Upper lobe of right lung (tissue), 1 donor: ENCODE measurements at places on chromosomes 1 and 21.

DNA sequence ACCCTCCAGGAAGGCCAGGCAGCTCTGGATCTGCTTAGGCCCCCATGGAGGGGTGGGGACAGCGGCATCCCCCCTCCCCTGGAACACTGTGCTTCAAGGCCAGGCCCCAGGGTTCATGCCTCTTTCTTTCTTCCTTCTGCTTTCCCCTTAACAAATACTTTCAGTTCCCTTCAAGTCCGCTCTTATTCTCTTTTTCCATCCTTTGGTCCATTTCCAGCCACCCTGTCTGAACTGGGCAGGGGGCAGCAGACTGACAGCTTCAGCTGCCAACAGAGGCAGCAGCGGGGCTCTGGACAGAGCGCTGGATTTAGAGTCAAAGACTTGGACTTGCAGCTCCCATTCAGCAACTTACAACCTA is 1.1 kb upstream of the CD244 start:
- no peaks in the 10 kb centered on the region for H3K27me3 ChIP-seq
- no peak overlapping the region for H3K27ac ChIP-seq
- no peak for DNase-seq

DNA sequence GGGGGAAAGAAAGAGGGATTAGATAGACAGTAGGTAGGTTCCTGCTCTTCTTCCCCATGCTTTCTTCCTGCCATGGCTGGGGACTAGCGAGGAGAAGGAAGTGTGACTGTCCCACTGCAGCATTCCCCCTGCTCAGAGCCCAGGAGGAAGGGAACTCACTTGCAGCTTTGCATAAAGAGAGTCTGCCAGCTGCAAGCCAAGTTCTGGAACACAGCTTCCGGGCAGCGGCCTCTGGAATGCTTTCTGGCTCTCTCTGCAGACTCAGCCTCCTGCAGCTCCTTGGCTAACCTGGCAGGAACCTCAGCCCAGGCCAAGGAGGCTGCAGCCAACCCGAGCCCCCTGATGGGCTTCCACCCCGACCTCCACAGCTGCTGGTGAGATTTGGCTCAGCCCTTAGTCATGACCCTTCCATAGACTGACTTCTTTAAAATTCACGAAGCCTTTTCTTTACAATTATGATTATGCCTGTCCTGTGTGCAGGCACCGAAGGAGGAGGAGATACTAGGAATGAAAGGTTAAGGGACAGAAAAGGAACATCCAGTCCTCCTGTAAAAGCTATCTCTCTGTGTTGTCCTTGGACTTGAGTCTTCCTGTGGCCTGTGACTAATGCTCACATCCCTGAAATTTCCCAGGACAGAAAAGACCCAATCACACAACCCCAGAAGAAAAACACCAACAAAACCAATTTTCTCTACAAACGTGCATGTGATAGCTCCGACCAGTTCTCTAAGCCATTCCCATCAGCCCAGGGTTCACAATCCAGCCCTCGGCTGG is 108.2 kb upstream of the OLIG2 start:
- no peaks in the 10 kb centered on the region for H3K36me3 ChIP-seq
- no peaks in the 10 kb centered on the region for H3K27me3 ChIP-seq
- DNase-seq = no peak
- H3K27ac ChIP-seq = no peak overlapping the region

DNA sequence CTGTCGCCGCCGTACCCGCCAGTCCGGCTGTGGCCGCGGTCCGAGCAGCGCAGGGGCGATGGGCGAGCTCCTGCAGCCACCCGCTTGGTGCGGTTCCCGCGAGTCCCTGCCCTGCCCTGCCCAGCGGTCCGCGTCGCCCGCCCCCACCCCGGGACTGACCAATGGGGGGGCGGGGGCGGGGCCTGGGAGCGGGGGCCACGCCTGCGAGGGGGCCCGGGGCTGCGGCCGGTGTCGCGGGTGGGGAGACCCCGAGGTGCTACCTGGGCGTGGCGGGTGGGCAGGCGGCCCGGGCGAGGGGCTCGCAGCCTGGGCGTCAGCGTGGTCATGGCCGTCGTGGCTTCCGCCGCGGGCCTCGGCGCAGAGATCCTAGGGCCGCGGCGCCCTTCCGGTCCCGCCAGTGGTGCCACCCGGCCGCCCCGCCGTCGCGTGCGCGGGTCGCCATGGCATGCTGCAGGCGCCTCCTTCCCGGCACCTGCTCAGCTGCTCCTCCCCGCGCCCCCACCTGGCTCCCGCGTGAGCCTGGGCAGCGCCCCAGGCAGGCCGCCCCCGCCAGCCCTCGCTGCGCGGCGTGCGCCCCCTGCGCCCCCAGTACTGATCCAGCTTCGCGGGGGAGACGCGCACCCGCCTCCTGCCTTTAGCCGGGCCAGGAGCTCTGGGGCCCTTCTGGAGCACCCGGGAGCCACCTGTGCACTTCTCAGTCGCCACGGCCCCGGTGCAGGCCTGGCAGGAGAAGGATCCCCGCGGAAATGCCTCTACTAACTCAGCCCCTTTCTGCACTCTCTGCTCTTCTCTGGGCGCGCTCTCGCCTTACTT is at the start of gene BMP8B:
Gene BMP8B (minus strand): TSS at position 108 of the 813 bp plus-strand sequence. CDS start 380 bp downstream, outside the sequence.
- no peaks in the 10 kb centered on the region for H3K4me1 ChIP-seq
- H3K36me3 ChIP-seq = no peaks in the 10 kb centered on the region
- H3K27ac ChIP-seq = peak within 1 kb of the TSS; percentile 47
- peak within 1 kb of the TSS; percentile 58 for H3K4me3 ChIP-seq
- DNase-seq = peak; percentile 92

GRCh38 chr1:81799939-81800694 is 617 bp upstream of the ADGRL2 start:
- H3K4me3 ChIP-seq = peak overlapping the region; percentile 70
- H3K4me1 ChIP-seq = no peaks in the 10 kb centered on the region
- H3K27ac ChIP-seq = peak overlapping the region; percentile 94
- peak; percentile 61 for DNase-seq
- H3K36me3 ChIP-seq = no peaks in the 10 kb centered on the region

GRCh38 chr1:212557739-212558692 is 50.5 kb upstream of the ATF3 start:
- H3K4me3 ChIP-seq = peak overlapping the region; percentile 91
- peak; percentile 89 for DNase-seq
- no peaks in the 10 kb centered on the region for H3K27me3 ChIP-seq
- H3K4me1 ChIP-seq = no peaks in the 10 kb centered on the region

- peaks cover 10% of the 10 kb centered on the region for H3K4me1 ChIP-seq
- no peak overlapping the region for H3K27ac ChIP-seq
- H3K4me3 ChIP-seq = no peak overlapping the region
- no peaks in the 10 kb centered on the region for H3K36me3 ChIP-seq
- no peak for DNase-seq
- no peaks in the 10 kb centered on the region for H3K27me3 ChIP-seq
These were observed 396.6 kb downstream of the NPHP4 start for GRCh38 chr1:5595531-5596170.

DNA sequence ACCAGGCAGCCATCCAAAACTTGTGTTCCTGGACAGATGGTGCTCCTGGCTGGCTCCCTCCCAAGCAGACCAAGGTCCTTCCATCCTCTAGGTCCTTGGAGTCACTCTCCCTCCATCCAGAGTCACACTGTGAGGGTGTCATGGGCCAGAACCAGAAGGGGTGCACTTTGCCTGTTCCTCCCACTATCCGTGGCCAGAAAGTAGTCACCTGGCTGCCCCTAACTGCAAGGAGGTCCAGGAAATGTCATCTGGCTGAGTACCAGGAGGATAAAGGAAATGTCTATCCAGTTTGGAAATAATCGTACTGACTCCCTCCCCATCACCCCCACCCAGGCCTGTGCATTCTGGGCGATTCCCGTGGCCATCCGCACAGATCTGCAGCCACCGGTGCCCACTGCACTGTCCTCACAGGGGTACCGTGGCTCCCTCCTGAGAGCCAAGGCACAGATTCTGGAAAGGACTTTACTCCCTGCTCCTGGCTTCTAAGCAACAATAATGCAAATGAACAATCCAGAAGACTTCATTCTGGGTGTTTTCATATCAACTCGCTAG is 253.2 kb downstream of the NPHP4 start:
- H3K27ac ChIP-seq = no peak overlapping the region
- H3K36me3 ChIP-seq = no peaks in the 10 kb centered on the region
- DNase-seq = peak; percentile 51
- no peak overlapping the region for H3K4me3 ChIP-seq

- H3K27me3 ChIP-seq = no peaks in the 10 kb centered on the region
- H3K4me3 ChIP-seq = no peak overlapping the region
These were observed 36.4 kb downstream of the IGFN1 start for GRCh38 chr1:201226859-201227488.

DNA sequence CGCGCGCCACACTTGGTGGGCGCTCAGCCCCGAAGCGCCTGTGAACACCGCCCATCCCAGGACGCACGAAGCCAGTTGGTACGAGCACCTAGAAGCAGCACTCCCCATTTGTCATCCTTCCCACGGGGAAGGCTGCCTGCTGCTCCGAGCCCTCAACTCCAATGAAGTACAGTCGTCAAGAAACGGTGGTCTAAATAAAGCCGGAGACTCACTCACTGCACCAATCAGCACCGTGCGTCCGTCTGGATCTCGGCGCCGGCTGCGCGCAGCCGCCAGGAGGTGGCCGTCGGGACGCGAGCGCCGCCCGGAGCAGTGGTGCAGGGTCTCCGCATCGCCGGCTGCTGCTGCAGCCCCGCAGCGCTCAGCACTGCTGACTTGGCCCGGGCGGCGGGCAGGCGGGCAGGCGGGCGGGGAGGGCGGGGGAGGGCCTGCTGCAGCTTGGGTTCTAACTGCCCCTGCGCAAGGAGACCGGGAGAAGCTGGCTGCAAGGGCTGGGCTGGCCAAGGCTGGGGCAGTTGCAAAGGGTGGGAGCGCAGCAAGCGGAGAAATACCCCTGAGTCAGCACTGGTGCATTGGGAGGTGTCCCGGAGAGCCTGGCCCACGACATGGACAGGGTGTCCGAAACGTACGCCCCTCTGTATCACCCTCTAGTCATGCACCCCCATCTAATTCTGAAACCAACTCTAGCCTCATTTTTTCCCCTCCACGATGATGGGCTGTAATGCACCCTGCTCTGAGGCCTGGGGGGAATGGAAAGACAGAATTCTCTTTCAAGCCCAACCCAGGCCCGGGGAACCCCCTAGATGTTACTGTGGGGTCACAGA is 35.8 kb upstream of the H6PD start:
- H3K4me1 ChIP-seq = peaks cover 34% of the 10 kb centered on the region
- peaks cover 53% of the 10 kb centered on the region for H3K27me3 ChIP-seq
- peak overlapping the region; percentile 29 for H3K4me3 ChIP-seq

DNA sequence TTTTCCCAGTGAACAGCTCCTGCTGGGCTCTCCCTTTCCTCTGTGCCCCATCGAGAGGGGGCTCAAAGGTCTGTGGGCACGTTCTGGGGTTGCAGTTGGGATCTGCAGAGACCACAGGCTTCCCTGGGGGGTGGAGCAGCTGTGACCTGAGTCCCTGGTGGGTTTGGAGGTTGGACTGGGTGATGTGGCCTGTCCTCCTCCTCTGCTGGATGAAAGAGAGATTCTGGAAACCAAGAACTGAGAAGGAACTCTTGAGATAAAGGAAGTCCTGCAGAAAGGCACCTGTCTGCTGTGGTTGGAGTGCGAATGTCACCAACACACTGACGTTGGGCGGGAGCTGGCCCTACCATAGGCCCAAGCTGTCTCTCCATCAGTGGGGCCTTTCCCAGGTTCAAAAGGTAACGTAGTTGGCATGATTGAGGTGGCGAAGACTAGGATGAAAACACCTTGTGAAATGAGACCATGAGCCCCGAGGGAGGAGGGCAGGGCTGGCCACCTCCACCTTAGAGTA is 35.8 kb upstream of the ETV3 start:
- DNase-seq = no peak
- no peak overlapping the region for H3K4me3 ChIP-seq
- no peaks in the 10 kb centered on the region for H3K27me3 ChIP-seq
- H3K27ac ChIP-seq = no peak overlapping the region
- no peaks in the 10 kb centered on the region for H3K36me3 ChIP-seq

DNA sequence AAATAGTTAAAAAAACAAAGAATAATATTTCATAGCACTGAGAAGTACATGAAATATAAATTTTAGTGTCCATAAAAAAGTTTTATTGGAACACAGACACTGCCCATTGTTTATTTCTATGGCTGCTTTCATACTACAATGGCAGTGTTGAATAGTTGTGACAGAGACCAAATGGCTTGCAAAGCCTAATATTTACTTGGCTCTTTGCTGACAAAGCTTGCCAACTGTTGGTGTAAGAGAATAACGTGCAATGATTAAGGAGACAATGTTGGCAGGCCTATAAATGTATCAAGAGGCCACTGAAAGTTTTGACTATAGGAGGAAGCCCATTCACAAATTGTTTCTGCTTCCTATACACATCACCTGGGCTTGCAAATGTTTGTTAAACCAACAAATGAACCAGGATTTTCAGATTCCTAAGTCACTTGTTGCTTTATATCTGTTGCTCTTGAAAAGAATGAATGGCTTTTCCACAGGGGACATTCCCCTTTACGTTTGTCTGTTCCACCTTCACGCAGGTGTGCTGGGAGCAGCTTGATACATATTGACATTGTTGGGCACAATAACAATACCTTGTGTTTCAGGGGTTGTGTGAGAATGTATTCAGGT is 5.5 kb upstream of the ST6GALNAC3 start:
- DNase-seq = no peak
- peaks cover 4% of the 10 kb centered on the region for H3K4me1 ChIP-seq
- no peak overlapping the region for H3K4me3 ChIP-seq
- no peaks in the 10 kb centered on the region for H3K36me3 ChIP-seq
- no peak overlapping the region for H3K27ac ChIP-seq

DNA sequence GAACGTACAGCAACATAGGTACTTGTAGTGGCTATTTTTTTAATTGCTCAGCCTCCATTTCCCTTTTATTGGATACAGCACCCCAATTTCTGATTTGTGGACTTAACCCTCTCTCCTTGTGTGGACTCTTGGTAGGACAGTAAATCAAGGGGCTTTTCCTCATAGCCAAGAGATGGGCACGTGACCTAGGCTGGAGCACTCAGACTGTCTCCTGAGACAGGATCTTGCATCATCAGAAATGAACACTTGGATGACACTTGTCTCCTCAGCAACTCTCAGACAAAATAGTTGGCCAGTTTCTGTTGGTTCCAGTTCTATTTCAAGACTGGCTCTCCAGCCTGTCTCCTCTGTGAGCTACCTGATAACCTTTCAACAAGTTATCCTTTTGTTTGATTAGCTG is 112.9 kb upstream of the ZNF678 start:
- H3K27ac ChIP-seq = no peak overlapping the region
- H3K4me1 ChIP-seq = no peaks in the 10 kb centered on the region
- H3K4me3 ChIP-seq = no peak overlapping the region
- DNase-seq = no peak
- no peaks in the 10 kb centered on the region for H3K36me3 ChIP-seq

GRCh38 chr1:41474490-41475271 is 9.8 kb downstream of the EDN2 start:
- peak; percentile 78 for DNase-seq
- no peak overlapping the region for H3K4me3 ChIP-seq
- H3K27me3 ChIP-seq = no peaks in the 10 kb centered on the region
- H3K36me3 ChIP-seq = no peaks in the 10 kb centered on the region
- peaks cover 26% of the 10 kb centered on the region for H3K4me1 ChIP-seq
- peak overlapping the region; percentile 60 for H3K27ac ChIP-seq

- H3K4me3 ChIP-seq = no peak overlapping the region
- H3K27ac ChIP-seq = no peak overlapping the region
- H3K36me3 ChIP-seq = no peaks in the 10 kb centered on the region
These were observed 1042.0 kb upstream of the B3GALT2 start for GRCh38 chr1:194228427-194228826.

- H3K27ac ChIP-seq = no peak overlapping the region
- H3K27me3 ChIP-seq = no peaks in the 10 kb centered on the region
- H3K4me1 ChIP-seq = no peaks in the 10 kb centered on the region
- H3K4me3 ChIP-seq = no peak overlapping the region
These were observed 4.8 kb upstream of the SELENBP1 start for GRCh38 chr1:151377150-151377884.
